NCI-H187 (cell line): ENCODE measurements at places on chromosomes 3 and 15.

- no peak for DNase-seq
Measured at GRCh38 chr3:193883551-193883950, 252.4 kb upstream of the HES1 start.

- no peak for DNase-seq
Measured at GRCh38 chr15:97929456-97930229, 30.9 kb upstream of the ARRDC4 start.

GRCh38 chr3:16379838-16380237, 114.8 kb downstream of the OXNAD1 start:
- no peak for DNase-seq

DNA sequence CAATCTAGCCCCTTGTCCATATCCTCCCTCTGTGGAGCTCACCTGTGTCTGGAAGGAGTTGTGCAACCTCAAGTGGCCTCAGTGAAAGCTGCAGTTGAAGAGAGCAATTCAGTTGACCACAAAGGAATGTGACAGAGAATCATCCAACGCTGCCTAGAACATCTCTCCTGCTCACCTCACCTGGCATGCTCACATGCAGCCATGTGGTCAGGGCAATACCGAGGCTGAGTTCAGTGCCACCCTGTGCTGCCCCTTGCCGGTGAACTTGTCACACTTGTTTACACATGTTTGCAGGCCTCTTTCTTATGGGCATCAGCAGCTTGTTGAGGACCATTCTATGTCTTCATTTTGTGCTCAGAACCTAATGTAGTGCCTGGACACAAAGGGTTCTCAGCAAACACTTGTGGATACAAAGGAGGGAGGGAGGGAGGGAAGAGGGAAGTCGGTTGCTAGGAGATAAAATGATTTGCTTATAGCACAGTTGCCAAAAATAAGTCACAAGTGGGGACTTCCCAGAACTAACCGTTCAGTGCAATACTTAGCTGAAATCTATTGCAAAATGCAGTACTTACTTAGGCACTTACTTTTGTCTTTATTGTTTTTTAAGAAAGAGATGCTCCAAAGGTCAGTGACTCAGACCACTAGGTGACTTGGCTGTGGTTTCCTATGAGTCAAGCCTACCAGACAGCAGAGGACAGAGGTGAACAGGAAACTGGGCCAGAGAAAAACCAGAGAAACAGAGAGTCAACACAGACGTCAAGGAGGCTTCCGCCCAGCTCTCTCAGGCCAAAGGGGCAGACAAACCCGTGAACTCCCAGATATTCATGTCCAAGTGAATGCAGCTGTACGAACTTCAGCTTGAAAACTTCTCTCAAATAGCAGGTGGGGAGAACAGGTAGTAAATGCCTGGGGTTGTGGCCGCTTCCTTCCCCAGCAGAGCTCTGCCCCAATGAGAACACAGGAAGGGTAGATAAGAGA, 227.8 kb upstream of the CTNNB1 start:
- DNase-seq = peak; percentile 40

- DNase-seq = no peak
Measured at GRCh38 chr15:62877276-62877857, 165.2 kb upstream of the TPM1 start.

DNA sequence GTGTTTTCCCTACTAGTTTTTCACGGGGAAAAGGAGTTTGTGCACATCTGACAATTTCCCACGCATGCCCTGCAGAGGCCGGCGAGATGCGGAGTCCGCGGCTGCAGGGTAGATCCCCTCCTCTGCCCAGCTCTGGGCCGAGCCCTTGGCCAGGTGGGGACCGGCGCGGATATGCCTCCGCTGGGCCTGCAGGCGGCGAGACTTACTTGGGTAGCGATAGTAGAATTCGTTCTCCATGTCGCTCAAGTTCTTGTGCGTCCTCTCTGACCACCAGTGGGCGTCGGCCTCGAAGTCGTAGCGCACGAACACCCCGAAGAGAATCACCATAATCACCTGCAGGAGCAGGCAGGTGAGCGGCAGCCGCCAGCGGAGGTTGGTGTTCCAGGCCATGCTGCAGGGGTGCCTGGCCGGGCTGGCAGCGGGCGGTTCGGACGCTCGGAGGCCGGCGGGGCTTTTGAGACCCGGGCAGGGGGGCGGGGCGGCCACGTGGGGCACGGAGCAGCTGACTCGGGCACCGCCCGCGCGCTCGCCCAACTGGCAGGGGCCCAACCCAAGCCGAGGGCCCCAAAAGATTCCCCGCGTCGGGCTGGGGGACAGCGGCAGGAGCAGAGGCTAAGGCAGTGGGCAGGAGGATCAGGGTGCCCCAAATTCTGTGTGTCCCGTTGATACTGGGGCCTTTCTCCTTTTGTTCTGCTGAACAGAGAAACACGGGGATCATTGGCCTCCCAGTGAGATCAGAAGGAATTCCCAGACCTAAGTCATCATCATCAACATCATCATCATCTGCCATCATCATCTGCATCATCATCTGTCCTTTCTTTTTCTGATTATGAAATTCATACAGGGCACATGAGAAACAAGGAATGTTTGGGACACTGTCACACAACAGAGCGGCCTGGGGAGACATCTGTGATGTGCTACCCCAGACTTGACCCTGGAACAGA, at the start of gene RHCG:
TSS of gene RHCG (minus strand) at position 429 of the 944 bp plus-strand sequence. CDS start at position 390, 39 bp downstream.
- no peak for DNase-seq
